Activated T-cell treated with anti-CD3 and anti-CD28 coated beads, Interleukin-2, amount 50 U/mL, for 4 hours (primary cell): ENCODE measurements at places on chromosomes 3 and 15. TPM values are rescaled to one million over a fixed set of nuclear protein-coding genes. Genes with fewer than 3 reads are reported as not detected.

The MCF2L2 gene
- total RNA-seq, result 0.58 TPM

- no peak for DNase-seq
Measured at GRCh38 chr3:158777161-158777873, 24.5 kb upstream of the MFSD1 start.

- no peak for DNase-seq
Measured at GRCh38 chr15:89857673-89858072, 36.1 kb downstream of the AP3S2 start.

GRCh38 chr3:9703736-9704346 lies at the start of gene CPNE9:
Gene CPNE9 (plus strand): TSS chr3:9703833. CDS start chr3:9703997, 164 bp downstream.
- no peak for DNase-seq

- no peak for DNase-seq
Measured at GRCh38 chr3:193637831-193638230, 44.8 kb downstream of the OPA1 start.

DNA sequence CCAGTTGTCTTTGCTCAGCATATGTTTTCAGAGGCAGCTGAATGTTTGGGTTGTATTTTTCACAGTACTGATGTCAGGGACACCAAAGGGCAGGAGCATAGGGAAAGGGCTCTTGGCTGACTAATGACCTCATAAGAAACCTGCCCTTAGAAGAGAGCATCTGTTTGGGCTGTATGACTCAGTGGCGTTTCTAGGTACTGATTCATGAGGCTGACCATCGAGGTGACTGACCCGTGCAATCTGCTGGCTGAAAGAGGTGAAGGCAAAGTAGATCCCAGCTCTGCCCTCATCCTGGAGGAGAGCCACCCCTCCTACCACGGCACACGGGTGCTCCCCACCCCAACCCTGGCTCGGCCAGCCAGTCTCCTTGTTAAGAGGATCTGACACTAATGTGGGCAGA lies 8.3 kb downstream of the LMCD1 start:
- no peak for DNase-seq

The AADACL2 gene
- total RNA-seq, result not detected

GRCh38 chr3:143249014-143249413 lies 129.4 kb downstream of the CHST2 start:
- DNase-seq, result no peak

GRCh38 chr3:59709702-59710553 lies 660.1 kb upstream of the CFAP20DC start:
- no peak for DNase-seq
